Fibroblast of skin of abdomen (primary cell): ENCODE measurements at places on chromosomes 16 and 17.

DNA sequence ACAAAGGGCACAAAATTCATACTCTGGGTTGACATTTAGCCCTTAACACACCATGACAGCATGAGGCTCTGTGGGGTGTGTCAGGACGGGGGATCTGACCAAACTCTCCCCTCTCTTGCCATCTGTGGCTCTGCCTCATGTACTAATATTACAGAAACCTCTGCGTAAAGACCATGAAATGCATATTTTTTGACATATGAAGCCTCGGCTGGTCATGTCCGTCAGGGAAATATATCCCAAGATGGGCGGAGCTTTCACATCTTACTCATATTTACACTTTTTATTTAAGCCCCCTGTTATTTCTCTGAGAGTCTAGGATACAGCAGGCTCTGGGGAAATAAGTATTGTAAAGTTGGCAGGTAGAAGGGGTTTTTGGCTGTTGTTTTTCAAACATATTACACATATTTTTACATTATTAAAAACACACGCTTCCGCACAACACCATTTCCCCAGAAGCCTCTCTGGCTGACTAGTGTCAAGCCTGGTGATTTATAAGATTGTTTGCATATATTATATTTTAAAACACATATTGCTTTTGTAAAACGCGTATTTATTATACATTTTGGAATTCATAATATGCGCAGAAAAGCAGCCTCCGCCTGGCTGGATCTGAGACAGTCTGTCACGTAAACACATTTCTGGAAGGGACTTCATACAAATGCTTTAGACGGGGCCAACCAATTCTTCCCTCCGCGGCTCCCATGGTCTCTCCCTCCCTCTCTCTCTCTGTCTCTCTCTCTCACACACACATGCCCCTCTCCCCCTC is 237.7 kb upstream of the ZFHX3 start:
- peak; percentile 35 for DNase-seq

DNA sequence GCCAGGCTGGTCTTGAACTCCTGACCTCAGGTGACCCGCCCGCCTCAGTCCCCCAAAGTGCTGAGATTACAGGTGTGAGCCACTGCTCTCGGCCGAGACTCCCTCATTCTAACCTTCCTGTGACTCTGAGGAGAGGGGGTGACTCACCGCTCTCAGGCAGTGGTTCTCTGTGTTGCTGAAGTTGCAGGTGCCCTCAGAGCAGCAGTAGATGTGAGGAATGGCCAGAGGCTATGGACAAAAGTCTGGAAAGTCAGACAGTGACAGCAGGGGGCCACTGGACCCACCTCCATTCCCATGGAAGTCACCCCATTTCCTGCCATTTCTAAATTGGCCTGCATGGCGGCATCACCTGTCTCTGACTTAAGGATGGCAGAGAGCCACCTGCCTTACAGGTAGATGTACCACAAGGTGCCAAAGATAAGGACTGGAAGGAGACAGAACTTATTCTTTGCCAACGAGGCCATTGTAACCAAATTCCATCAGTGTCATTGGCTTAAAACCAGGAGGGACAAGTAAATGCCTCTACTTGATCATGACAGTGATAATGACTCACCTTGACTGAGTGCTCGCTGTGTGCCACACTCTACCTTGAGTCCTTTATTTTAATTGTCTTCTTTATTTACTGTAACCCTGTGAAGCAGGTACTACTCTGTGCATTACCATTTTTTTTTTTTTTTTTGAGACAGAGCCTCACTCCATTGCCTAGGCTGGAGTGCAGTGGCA is 15.3 kb upstream of the CNOT1 start:
- no peak for DNase-seq

DNA sequence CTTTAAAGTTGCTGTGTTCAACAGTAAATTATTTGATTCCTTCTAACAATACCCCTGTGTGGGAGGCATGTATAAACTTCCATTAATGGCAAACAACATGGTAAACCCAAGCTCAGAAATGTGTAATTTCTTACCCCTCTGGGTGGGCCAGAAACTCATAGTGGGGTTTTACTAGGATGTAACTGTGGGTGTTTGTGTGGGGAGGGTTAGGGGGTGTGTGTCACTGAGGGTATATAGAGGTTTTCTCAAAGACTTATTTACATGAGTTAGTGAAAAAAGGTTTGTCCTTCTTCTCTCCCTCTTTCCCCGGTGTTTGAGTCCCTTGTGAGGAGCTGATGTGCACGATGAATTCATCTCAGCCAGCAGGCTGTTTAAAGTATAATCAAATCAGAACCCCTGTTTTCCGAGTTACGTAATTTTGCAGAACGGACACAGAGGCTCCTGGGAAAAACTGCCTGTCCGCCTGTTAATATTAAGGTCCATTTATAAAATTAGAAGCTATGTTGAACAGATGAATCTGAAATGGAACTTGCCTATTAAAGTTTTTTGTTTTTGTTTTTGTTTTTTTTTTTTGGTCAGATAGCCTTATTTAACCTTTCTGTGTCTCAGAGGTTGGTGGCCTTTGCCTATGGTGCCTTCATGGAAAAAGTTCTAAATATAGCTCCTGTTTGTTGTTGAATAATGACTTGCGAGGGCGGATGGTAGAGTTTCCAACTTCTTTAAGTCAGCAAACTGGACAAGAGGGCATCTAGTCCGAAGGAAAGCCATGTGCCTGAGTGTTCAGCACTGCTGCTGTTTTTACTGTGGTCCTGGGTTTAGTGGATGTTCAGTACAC is 73.3 kb downstream of the MSI2 start:
- DNase-seq: no peak

DNA sequence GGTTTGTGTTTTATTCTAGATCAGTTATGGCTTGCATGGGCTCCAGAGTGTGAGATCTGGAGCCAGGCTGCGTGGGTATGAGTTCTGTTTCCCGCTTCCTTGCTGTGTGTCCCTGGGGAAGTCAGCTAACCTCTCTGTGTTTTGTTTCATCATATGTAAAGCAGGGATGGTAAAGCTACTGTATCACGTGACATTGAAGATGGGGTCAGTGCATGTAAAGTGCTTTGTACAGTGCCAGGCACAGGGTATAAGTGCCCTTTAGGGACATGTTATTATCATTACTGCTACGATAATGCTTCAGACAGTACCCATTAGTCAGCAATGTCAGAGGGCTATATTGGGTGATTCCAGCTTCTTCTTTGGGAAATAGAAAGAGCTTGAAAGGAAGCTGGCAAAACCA is 186.2 kb downstream of the FOXL1 start:
- no peak for DNase-seq

- DNase-seq: peak; percentile 55
These were observed 1.4 kb upstream of the HS3ST3B1 start for GRCh38 chr17:14299280-14300141.

GRCh38 chr16:82011199-82011641 is at the start of gene SDR42E1:
Gene SDR42E1 (minus strand): TSS chr16:82011470. CDS start chr16:82000858, 10,612 bp downstream.
- no peak for DNase-seq

DNA sequence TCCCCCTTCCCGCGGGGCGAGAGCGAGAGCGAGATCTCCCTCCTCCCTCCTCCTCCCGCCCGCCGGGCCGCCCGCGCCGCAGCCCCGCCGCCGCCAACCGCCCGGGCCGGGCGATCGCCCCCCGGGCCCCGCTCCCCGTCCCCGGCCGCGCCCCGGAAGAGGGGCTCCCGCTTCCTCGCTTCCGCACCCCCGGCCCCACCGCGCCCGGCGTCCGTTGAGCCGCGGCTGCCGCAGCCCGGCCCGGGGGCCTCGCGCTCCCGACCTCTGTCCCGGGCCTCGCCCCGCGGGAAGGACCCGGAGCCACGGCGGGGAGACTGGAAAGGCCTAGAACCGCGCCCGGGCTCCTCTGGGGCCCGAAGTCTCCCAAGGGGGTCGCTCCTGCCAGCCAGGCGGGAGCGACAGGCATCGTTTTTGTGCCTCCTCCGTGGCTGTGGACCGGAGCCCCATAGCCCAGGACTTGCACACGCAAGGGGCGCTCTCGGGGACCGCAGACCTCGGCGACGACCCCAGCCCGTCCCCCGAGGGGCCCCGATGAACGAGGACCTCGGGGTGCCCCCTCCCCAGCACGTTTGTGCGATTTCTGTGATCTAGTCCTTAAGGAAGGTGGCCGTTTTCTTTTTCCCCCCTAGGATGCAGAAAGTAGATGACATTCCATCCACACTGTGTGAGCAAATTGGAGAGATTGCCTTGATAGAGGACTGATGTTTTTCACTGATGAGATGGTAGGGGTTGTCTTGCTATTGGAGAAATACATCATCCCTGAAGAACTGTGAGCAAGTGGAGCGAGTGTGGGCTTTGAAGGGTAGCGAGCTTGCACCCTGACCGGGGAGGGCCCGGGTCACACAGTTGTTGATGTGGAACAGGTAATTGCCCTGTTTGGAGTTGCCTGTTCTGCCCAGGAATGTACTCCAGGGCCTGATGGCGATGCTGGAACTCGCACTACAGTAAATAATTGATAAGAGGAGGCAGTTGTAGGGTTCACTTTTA is 611 bp downstream of the BANP start:
- peak; percentile 10 for DNase-seq

DNA sequence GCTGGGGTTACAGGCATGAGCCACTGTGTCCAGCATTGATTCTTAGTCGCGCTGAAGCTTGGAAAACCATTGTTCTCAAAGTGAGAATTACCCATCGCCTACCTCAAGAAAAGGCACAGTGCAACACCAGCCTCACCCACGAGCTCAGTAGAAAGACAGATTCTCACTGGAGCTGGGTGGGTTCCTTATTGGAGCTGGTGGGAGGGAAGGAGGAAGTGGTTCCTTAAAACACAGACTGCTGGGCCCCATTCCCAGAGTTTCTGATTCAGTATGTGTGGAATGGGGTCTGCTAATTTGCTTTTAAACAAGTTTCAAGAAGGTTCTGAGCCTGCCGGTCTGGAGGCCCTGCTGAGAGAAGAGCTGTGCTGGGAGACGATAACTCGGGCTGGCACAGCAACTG is 264.7 kb downstream of the ENGASE start:
- DNase-seq: no peak

GRCh38 chr16:73106329-73107034 is 58.6 kb upstream of the ZFHX3 start:
- DNase-seq: no peak

GRCh38 chr16:73369851-73370250 is 321.9 kb upstream of the ZFHX3 start:
- DNase-seq: no peak

DNA sequence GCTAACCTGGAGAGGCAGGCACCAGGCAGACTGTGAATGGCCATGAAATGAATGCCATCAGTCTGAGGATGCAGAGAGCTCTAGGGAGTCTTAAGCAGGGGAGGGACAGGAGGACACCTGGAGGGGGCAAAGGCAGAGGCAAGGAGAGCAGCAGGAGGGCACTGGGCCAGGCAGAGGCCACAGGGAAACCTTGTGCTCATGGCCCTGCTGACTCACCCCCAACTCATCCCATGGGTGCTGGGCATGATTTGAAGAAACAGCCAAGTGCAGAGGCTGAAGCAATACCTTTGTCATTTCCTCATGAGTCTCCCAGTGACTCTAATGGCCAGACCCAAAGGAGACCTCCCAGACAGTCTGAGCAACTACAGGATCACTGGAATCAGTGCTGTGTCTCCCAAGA is 141.4 kb downstream of the TMEM132E start:
- DNase-seq: no peak

- DNase-seq: no peak
These were observed 68.6 kb downstream of the ZZEF1 start for GRCh38 chr17:4073983-4074830.

GRCh38 chr16:79756571-79756970 is 156.0 kb upstream of the MAF start:
- DNase-seq: no peak

DNA sequence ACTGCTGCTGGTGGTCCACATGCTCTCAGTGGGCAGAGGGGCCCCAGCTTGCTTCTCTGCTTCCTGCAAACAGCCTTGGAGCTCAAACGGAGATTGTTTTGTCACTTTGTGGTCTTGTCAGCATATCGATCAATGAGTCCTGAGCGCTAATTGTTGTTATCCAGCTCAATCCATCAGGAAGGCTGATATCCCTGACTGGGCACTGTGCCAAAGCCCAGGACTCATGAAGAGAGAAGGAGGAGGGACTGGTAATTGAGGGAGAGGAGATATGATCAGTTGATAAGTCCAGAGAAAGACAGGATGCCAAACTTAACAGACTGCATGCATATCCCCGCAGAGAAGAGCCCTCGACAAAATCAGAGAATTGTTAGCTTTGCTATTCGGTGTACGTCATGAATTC is 58.6 kb upstream of the DNAH9 start:
- no peak for DNase-seq

- DNase-seq: no peak
These were observed 147.2 kb upstream of the CACNG5 start for GRCh38 chr17:66687570-66688284.

- DNase-seq: peak; percentile 20
These were observed 141.9 kb upstream of the NOG start for GRCh38 chr17:56451629-56452028.

GRCh38 chr16:88628512-88628974 is 9.8 kb upstream of the IL17C start:
- peak; percentile 35 for DNase-seq

GRCh38 chr17:17495536-17496188 is 533 bp downstream of the RASD1 start:
- DNase-seq: no peak

DNA sequence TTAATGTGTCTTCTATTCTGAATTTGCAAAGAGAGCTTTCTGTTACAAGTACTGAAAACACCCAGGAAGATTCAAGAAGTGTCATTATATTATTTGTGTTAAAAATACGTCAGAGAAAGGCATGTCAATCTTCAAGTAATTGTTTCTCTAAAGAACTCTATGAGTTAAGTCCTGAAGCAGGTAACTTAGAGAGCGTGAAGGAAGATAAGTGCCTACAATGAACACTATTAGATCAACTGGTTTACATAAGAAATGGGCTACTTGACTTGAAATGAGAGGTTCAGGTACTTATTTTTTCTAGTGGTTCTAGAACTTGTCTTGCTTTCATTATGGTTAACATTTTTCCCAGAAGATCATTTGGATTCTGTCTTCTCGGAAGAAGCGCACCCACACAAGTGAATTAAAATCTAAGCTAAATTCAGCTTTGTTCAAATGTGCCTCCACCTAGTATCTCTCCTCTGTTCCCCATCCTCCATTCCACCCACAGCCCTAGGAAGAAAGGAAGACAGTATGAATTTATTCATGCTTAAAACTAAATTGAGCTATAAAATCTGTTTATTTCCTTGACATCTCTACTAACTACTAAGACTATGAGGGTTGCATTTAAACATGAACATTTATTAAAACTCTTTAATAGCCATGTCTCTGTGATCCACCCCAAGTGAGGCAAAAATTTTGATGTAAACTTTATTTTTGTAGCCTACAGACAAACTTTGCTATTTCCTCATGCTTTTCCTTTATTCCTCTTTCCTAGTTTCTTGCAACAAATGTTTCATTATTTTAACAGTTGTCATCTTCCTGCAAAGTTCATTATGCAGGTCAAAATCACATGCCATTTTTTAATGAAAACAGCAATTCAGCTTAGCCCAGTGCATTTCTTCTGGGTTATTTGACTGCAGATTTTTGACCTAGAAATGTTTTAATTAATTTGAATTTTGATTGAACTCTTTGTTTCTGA is 206.8 kb downstream of the KCNJ2 start:
- DNase-seq: no peak

- DNase-seq: no peak
These were observed 361.6 kb downstream of the WWOX start for GRCh38 chr16:78461087-78461486.

GRCh38 chr16:21281698-21282389 is 3.8 kb upstream of the CRYM start:
- no peak for DNase-seq

- no peak for DNase-seq
These were observed 6.4 kb downstream of the PRKCB start for GRCh38 chr16:23842137-23842600.
